ENCODE measurements at places on chromosomes 2 and 18.

DNA sequence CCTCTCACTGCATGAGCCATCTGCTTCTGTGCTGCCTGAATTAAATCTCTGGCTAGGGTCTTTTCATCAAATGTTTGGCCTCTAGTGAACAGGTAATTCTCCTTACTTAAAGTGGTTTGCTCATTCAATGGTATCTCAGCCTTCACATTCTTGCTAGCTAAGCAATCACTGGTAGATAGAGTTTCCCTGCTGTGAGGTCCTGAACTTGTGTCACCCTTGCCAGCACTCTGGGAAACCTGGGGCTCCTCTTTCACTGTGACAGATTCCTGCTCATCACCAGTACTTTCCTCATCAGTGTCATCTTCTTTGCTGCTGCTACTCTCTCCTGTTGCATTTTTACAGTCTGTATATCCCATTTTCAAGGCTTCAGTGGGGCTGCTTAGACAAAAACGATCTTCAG is 69.1 kb upstream of the DTNB start:
- no peak for DNase-seq

DNA sequence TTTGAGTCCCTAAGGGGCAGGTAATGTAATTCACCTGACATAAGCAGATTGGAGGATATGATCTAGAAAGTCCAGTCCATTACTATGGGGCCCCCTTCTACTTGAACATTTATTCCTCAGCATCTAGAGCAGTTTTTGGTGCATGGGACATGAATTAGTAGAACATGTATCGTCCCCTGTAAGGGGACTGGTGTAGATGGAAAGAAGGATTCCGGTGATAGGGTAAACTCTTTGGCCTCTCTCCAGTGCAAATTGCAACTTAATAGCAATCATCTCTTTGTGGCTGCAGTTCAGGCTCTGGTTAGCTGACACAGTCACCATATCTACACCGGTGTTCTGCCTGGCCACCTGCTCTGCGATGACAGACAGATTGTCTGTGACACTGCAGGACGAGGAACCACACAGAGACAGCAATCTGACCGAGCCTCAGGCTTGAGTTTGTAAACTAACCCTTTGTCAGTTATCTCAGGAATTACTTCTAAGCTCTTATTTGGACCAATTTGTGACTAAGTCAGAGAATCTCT is 6.4 kb upstream of the SLC8A1 start:
- DNase-seq, result no peak

DNA sequence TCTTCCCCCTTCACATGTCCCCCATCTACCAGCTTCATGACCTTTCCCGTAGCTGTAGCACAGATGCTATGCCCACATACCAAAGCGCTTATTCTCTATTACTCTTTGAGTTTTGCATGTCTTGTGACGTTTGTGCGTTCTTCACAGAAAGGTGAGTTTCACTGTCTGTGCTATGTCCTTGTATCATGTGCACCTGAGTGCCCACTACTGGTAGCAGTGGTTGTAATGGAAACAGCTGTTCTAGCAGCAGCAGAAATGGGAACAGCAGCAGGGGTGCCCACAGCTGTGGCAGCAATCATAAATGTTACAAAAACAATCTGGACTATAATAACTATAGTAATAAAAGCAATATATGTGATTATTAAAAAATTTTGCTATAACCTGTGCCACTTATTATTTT is 127.1 kb downstream of the STK39 start:
- DNase-seq, result no peak

- DNase-seq, result no peak
These were observed 118.2 kb upstream of the IL1R2 start for GRCh38 chr2:101873543-101873942.

DNA sequence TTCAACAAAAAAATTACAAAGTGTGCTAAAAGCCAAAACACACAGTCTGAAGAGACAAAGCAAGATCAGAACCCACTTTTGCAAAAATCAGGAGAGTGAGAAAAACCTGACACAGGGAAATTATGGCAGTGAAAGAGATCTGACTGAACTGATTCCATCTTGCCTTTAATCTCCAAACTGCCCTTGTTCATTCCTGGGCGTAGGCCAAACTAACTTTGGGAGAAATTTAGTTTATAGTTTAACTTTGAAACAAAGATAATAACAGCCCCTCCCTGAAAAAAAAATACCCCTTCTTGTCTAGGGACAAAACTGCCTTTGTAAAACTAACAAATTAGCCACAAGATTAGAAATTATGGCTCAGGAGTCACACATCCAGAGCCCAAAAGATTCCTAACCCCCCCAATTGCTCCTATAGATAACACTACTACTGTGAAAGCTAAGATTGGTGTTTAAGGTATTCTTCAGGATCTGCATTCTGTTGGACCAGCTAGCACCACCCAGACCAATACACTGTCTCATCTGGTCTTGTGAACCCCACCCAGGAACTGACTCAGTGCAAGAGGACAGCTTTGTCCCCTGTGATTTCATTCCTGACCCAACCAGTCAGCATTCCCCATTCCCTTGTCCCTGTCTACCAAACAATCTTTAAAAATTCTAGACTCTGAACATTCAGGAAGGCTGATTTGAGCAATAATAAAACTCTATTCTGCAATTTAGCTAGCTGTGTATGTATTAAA is 226.1 kb upstream of the SH3BP4 start:
- DNase-seq, result no peak

All from AG04449 (cell line).